ENCODE measurements at places on chromosomes 13 and 19. TPM values are rescaled to one million over a fixed set of nuclear protein-coding genes. Genes with fewer than 3 reads are reported as not detected.

CEACAM1 gene
- total RNA-seq: 0.95 TPM

FFAR2 gene
- not detected for total RNA-seq

COX7A1 gene
- total RNA-seq: not detected

CADM4 gene
- total RNA-seq: 0.19 TPM

ZNF433 gene
- 1.0 TPM for total RNA-seq

ANO8 gene
- 12.5 TPM for total RNA-seq

GRCh38 chr19:34409189-34410164 is 5.3 kb downstream of the PDCD2L start:
- no peak for DNase-seq

DNA sequence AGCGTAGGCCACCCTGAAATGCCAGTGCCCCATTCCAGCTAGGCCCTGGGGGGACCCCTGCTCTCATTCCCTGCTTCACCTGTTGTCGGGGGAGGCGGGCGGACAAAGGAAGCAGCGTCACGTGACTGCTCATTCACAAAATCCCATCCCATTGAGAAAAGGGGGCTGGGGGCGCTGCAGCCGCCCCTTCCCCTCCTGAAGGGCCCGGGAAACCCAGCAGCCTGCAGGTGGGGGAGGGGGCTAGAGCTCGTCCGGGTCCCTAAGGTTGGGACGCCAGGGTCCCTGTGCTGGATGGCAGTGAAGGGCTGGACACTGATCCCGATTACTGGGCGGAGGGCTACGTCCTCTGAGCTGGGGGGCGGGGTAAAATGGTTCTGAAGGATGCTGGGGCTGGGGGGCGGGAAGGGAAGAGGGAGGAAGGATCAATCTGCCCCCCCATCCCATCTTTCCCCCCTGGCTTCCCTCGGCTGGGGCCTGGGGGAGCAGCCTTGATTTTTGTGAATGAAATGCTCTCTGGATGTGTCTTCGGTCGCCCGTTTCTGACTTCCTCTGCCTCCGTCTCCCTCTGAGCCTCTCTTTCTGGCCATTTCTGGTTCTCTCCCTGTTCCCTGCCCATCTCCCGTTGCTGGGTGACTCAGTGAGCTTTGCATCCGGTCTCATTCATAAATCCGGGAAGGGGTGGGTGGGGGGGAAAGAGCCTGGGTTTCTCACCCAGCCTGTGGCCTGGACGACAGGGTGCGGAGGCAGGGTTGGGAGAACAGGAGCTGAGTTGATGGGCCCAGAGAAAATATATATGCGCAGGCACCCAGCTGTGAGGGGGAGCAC is 816 bp downstream of the SPRED3 start:
- no peak for DNase-seq

- no peak for DNase-seq
These were observed 28.3 kb upstream of the SERPINE3 start for GRCh38 chr13:51311231-51311630.

DNA sequence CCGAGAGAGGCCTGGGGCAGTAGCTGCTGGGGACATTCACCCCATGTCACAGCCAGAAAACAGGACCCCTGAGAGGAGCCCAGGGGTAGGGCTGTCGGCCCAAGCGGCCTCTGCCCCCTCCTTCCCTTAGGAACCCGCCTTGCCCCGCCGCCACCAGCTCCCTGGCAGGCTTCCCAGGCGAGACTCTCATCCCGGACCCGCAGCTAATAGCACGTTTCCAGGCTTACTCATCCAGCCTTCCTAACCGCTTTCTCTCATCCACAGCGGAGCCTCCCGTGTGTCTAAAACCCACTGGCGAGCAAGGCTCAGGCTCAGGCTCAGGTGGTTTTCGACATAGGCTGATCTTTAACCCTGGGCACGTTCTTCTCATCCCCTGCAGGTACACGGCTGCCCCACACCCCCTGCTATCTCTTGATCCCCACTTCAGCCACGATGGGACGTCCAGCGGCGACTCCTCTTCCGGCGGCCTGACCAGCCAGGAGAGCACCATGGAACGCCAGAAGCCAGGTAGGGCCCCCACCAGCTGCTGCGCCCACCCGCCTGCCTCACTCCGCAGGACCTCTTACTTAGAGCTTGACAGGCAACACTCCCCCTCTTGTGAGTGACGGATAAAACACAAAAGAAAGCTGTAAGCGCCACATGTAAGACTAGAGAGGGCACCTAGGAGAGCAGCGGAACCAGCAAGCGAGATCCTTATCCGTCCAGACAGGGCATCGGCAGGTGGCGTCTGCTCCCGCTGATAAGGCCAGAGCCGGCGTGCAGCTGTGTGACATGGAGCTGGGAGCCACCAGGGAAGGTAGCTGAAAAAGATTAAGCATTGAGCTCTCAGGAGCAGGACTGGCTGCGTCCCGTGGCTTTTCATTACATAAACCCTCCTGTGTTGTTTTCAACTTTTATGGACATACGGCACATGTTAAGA is 71.3 kb downstream of the DPF1 start:
- no peak for DNase-seq

GRCh38 chr13:32087955-32088747 is 56.6 kb downstream of the FRY start:
- no peak for DNase-seq
